ENCODE measurements at places on chromosomes 13 and 19.

DNA sequence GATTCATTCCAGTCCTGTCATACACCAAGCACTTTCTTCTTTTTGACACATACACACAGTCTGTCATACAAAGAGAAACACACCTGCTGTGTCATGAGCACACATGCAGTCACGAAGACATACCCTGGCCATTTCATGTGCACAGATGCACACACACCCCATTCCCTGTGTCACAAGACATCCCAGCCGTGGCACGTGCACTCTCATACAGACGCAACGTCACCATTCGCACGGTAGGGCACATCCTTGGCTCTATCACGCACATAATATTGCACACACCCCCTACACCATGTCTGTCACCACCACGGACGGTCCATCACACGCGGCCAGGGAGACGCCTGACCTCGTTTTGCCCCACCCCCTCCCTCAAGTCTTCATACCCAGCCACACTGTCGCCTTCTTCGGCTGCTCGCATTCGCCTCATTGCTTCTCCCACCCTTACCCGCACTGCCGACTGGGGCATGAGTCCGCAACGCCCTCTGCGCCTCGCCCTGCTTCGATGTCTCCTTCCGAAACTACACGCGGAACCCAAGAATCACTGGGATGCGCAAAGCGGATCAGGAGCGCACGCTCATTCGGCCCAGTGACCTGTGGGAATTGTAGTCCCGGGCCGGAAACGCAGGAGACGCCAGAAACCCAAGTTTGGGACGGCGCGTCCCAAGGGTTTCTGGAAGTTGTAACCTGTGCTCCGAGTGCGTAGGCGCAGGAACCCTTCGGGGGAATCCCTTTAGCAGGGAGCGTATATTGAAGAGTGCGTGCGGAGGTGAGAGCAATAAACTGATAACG is 6.8 kb upstream of the ZNF283 start:
- DNase-seq, result no peak

- DNase-seq, result no peak
Observed at GRCh38 chr13:80555796-80556678, 215.1 kb upstream of the SPRY2 start.

- DNase-seq, result no peak
Observed at GRCh38 chr13:102862624-102863210, 16.9 kb downstream of the ERCC5 start.

GRCh38 chr13:26060357-26060756 is 8.5 kb upstream of the SHISA2 start:
- no peak for DNase-seq

DNA sequence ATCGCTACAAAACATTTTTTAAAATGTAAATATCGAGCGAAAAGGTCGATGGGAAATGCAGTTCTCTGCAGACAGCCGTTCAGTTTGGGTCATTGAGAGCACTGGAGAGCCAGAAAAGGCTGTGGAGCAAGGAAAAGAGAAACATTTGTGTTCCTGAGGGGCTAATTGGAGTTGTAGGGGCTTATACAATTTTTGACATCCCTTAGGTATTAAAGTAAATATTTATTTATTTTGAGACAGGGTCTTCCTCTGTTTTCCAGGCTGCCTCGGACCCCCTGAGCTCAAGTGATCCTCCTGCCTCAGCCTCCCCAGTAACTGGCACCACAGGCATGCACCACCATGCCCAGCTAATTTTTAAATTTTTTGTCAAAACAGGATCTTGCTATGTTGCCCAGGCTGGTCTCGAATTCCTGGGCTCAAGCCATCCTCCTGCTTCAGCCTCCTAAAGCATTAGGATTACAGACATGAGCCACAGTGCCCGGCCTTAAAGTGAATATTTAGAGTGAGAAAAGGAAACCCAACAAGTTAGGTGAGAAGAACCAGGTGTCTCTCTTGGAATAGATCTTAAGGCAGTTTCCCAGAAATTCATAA is 825 bp upstream of the YIF1B start:
- peak; percentile 36 for DNase-seq

- DNase-seq, result no peak
Observed at GRCh38 chr19:926589-927350, 935 bp downstream of the ARID3A start.

- no peak for DNase-seq
Observed at GRCh38 chr19:43444531-43445287, 20.7 kb downstream of the LYPD3 start.

- DNase-seq, result no peak
Observed at GRCh38 chr19:4136680-4137088, 12.8 kb upstream of the MAP2K2 start.

DNA sequence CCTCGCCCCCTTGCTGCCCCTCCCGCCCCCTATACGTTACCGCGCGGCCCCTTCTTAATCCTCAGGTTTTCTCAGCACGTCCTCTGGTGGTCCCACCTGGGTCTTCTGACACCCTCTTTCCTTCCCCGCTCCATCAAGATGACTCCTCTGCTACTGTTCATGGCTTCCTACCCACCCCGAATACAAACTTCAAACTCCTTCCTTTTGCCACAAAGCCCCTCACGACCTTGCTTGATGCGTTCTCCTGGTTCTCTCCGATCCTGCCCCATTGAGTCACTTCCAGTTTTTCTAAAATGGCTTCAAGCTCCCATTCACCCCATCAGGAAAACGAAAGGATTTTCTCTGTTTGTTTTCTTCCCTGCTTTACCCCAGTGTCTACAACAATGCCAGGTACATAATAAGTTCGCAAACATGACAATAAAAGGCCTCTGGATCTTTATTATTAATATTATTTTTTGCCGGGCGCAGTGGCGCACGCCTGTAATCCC is 734 bp upstream of the SERTAD3 start:
- DNase-seq, result no peak
